Esophagus muscularis mucosa (tissue), 4 donors: ENCODE measurements at places on chromosomes 1 and 21. TPM values are rescaled to one million over a fixed set of nuclear protein-coding genes. Genes with fewer than 3 reads are reported as not detected.

GRCh38 chr1:109630898-109631512, 11.4 kb downstream of the AMPD2 start:
- peak; percentile 72 for DNase-seq

Gene GPR37L1
- 0.69 TPM for total RNA-seq

Gene SH3GLB1
- total RNA-seq, result 56.2 TPM

- no peak for DNase-seq
Measured at GRCh38 chr1:32540605-32541004, 1.4 kb downstream of the ZBTB8A start.

Gene MCOLN3
- 2.1 TPM for total RNA-seq

DNA sequence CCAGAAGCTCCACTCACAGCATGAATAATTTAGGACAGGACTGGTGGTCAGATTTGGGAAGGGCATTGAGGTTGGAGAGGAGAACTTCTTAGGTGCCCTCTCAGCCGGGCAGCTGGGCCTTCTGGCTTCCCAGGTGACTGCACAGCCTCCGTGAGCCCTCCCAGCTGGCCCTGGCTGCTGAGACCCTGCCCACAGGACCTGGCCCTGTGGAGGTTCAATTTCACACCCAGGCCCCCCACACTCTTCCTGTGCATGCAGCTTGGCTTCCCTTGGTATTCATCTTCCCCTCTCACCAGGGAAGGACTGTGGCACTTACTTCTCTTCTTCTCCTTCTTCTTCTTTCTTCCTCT, 50.6 kb downstream of the NDUFS5 start:
- no peak for DNase-seq

Gene TMEM240
- total RNA-seq, result 18.3 TPM

DNA sequence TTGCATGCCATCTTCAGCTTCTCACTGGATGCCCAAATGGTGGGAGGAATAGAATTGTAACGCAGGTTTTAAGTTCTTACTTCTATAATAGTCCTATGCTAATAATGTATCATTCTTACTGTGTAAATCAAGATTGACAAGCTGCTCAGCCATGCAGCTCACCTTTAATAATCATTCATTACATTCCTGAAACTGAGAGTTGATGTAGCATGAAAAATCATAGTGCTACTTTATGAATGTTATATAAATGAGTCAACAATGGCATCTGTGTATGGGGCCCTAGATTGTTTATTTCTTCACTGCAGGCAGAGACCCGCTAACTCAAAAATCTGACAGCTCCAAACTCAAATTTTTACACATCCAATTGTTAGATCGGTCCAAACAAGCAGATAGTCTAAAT, 34.4 kb downstream of the FH start:
- DNase-seq, result no peak

Gene LCE1D
- not detected for total RNA-seq

Gene TMPRSS15
- not detected for total RNA-seq

DNA sequence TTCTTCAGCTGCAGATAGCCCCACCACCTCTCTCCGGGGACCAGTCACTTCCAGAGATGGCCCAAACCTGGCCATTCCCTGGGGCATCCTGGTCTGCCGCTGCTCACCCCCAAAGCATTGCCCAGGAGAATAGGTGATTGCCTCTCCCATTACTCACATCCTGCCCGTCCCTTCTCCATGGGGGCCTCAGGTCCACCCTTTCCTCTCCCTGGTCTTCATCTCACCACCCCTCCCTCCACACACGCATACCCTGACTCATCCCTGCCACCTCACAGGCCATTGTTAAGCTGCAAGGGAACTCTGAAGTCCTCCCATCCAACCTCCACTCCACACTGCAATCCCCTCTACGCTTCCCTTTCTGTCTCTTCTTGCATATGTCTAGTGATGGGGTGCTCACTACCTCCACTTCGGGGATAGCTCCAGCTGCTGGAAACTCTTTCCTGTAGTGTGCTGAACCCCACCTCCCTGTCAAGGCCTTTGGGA, at the start of gene PLEKHG5:
TSS of gene PLEKHG5 (minus strand) at position 188 of the 483 bp plus-strand sequence. CDS start 14,096 bp downstream, outside the sequence.
- no peak for DNase-seq

DNA sequence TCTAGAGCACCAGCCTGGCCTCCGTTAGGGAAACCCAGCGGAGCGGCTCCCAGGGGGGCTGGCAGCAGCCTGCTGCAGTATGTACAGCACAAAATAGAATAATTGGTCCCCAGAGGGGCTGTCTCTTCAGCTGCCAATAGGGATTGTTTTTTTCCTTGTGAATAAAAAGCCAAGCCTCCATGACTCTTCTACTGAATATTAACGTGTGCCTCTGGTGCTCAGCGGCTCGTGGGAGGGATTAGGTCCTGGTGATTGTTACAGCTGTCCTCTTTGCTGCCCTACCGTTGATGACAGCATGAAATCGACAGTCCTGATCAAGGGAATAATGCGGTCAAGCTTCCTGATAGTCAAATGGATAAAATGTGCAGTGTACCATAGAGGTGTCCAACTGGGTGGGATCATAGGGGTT, 190.7 kb upstream of the RUNX1 start:
- DNase-seq, result no peak

Gene NUDC
- 91.1 TPM for total RNA-seq

- peak; percentile 83 for DNase-seq
Measured at GRCh38 chr21:41972511-41973205, 18.8 kb upstream of the C2CD2 start.

DNA sequence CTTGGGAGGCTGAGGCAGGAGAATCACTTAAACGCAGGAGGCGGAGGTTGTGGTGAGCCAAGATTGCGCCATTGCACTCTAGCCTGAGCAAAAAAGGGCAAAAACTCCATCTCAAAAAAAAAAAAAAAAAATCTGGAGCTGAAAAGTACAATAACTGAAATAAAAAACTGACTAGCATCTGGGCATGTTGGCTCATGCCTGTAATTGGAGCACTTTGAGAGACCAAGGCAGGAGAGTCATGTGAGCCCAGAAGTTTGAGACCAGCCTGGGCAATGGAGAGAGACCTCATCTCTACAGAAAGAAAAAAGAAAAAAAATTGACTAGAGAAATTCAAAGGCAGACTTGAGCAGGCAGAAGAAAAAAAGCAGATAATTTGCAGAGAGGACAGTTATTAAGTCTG, 18.1 kb downstream of the CLDN19 start:
- no peak for DNase-seq

DNA sequence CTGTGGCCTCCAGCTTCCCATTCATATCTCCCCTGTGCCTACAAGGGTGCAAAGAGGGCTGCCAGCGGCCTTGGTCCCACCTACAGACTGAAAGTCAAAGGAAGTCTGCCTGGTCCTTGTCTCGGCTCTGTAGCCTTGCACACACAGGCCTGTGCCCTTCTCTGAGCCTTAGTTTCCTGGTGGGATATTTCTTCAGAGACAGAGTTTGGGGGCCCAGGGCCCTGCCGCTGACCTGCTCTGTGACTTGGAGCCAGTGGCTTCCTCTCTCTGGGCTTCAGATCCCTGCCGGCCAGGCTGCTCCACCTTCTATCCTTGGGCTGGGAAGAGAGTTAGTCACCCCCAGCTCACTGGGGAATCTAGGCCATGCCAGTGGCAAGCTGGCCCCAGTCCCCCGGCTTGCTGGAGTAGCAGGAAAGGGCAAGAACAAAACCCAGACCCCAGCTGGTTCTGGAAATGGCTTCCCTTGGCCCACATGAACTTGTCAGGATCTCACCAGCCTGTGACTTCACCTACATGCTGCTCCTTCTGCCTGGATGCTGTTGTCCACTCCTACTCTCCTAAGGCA, 1.0 kb upstream of the TMEM61 start:
- no peak for DNase-seq

Gene USH2A
- total RNA-seq, result under 0.01 TPM

DNA sequence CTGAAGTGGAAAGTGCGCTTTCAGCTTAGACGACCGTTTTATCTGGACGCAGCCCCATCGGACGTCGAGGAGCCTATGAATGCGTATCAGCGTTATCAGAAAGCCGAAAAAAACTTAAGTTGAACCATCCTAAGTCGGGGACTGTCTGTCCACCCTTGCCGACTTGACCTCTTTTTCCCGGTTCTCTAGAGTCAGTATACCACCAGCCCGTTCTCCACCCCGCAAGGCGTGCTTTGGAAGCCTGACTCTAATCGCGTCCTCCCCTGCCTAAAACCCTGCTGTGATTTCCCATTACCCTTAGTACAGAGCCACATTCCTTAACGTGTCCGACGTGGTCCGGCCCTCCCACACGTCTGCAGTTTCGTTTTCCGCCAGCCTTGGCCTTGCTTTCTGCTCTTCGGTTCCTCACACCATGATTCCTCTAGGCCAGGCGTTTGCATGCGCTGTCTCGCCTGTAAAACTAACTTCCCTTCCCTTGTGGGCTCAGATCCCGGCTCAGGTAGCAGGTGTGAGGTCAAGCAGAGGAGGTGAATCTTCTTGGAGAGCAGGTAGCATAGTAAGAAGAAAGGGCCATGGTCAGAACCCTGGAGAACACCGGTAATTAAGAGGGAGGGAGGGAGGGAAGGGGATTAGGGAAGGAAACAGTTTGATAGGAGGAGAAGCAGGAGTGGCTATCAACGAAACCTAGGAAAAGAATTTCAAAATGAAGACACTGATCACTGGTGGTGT, 865 bp downstream of the ADPRS start:
- DNase-seq, result no peak

GRCh38 chr21:31559368-31560119, 99.9 kb upstream of the SOD1 start:
- DNase-seq, result peak; percentile 93
